Stimulated activated CD8-positive, alpha-beta memory T cell treated with anti-CD3 and anti-CD28 coated beads, Interleukin-4, amount 100 ng/mL, for 4 hours (primary cell): ENCODE measurements at places on chromosomes 7 and 10.

GRCh38 chr7:18890885-18891621 lies 226.4 kb downstream of the TWIST1 start:
- no peak for DNase-seq

DNA sequence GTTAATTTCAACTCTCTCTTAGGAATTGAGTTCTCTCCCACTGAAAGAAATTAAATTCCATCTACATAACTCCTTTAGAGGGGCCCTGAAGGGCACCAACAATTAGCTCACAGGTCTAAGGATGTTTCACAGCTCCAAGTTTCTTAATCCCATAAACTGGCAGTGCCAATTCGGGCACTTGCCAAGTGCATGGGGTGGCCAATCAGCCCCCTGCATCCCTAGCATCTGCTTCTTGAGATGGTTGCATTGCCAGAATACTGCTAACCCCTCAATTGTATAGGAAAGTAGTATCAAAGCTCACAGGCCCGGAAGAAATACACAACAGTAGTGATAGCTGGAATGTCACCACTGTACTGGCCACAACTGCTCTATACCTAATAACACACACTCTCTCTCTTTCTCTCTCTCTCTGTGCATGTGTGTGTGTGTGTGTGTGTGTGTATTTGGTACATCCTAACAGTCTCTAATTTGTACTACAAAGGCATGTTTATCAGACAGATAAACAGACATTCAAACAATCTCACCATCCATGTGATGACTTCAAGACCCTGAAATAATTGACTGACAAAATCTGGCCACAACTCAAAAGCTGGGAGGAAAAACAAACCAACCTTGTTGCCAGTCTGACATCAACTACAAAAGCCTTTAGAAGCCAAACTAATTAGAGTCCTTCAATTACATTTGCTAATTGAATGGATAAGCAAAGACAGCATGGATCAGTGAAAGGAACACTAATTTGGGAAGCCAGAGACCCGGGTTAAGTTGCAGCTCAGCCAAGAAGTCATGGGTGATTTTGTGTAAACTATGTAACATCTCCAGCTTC lies 27.8 kb downstream of the HIBADH start:
- DNase-seq = no peak

- peak; percentile 44 for DNase-seq
Measured at GRCh38 chr7:150451097-150451793, 815 bp downstream of the GIMAP8 start.

- DNase-seq = no peak
Measured at GRCh38 chr7:76151932-76152331, 49.8 kb upstream of the SRRM3 start.

DNA sequence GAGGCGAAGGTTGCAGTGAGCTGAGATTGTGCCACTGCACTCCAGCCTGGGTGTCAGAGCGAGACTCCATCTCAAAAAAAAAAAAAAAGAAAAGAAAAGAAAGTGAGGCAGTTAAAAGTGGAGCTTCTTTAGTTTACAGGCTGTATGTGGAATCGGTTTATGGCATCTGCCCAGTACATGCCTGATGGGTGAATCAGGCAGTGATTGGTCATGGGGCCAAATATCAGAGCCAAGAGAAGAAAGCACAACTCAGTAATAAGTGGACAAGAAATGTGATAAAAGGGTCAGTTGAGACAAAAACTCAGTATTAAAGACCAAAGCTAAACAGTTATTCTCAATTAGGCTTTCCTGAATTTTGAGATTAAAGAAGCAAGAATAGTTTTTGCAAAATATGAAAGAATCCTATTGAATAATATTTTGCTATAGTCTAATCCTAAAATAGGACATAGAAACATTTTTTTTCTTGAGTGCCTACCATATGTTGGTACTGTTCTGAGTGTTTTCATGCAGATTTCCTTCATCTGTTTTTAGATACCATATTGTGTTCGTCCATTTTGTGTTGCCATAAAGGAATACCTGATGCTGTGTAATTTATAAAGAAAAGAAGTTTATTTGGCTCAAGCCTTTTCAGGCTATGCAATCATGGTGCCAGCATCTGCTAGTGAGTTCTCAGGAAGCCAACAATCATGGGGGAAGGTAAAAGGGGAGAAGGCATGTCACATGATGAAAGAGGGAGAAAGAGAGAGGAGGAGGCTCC lies 14.4 kb downstream of the CDC14C start:
- no peak for DNase-seq

DNA sequence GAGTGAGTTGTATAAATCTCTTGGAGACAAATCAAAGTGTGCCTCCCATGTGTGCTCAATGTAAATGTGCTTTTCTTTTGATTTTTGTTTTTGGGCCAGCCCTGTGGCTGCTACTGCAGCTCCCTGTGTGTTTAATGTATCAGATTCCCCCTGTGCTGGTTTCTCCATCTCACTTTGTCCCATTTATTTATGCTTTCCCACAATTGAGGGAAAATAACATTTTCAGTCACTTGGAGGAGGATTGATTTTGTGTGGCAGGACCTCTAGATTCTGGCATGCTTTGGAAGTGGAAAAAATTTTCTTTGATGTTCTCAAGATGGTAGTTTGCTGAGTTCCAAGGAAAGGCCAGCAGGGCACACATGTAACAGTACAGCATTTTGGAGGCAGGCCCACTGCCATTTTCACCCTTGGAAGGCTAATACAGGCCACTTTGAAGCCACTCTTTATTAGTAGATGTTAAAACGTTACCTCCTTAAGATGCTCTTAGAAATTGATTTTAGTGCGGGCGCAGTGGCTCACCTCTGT lies 323.6 kb downstream of the BICC1 start:
- DNase-seq = no peak

DNA sequence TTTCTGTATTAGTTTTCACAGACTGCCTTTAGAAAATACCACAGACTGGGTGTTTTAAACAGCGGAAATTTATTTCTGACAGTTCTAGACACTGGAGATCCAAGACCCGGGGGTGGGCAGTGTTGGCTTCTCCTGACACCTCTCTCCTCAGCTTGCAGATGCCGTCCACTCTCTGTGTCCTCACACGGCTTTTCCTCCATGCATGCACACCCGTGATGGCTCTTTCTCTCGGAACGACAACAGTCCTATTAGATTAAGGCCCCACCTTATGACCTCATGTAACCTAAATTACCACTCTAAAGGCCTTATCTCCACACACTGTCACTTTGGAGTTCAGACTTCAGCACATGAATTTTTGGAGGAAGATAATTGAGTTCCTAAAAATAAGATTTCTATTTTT lies 142.9 kb upstream of the VWC2 start:
- DNase-seq = no peak

DNA sequence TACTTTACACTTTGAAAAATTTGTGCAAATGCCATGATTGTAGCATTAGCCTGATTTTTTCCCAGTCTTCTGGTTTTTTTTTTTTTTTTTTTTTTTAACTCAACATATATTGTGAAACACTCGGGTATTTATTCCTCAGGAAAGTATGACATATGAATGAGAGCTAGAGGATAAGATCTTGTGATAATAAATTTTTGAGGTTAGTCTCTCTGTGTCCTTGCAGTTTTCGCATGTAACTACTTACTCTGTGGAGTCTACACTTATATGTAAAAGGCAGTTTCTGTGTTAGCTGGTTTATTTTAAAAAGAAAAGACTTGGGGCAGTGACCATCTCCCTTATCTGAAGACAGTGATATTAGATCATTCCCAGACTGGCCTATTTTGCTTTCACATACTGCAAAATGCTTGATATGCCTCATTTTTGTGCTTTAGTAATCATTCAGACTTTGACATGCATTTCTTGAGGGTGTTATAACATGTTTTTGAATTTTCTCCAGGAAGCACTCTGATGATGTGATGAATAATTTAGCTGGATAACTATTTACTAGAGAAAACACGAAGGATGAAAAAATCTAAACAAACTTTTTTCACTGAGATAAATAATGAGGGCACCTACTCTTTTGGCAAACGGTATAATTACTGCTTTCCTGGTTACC lies 371.0 kb downstream of the NRG3 start:
- DNase-seq = no peak

DNA sequence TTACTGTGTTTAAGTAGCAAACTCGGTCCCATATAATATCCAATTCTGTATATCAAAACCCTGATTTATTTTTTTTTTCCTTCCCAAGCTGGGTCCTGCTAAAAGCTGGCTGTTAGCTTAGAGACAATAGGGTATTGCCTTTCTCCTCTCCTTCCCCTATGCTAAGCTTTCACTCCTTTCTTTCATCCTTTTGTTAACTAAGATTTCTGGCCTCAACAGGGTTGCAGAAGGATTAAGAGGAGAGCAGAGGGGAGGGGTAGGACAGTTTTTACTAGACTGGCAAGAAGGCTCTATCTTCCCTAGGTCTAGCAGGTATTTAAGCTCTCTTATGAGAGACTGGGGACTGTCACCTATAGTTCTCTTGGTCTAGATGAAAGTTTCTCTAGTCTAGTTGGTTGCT lies 229.2 kb downstream of the KCND2 start:
- no peak for DNase-seq

- no peak for DNase-seq
Measured at GRCh38 chr10:30821261-30821993, 191.9 kb upstream of the LYZL2 start.

- no peak for DNase-seq
Measured at GRCh38 chr10:590721-591120, 98.7 kb downstream of the DIP2C start.

- no peak for DNase-seq
Measured at GRCh38 chr7:20932785-20933527, 146.3 kb upstream of the SP8 start.

DNA sequence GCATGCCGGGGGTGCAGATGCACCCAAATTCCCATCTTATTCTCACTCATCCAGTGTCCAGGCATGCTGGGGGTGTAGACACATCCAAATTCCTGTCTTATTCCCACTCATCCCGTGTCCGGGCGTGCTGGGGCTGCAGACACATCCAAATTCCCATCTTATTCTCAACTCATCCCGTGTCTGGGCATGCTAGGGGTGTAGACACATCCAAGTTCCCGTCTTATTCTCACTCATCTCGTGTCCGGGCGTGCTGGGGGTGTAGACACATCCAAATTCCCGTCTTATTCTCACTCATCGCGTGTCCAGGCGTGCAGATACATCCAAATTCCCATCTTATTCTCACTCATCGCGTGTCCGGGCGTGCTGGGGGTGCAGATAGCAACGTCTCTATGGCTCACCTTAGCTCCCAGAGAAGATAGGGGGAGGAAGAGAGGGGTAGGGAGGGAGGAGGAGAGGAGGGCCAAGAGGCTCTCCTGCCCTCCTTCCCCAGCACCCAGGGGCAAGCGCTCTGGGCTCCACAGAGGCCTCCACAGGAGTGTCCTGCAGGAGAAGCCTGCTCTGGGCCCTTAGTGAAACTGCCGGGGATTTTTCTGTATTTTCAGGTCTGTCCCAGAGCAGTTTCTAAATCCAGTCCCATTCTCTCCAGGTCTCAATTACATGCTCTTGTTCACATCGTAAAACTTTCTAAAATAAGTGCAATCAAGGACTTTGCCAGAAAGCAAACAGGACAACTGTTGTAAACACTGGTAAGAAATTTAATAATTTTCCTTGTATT lies 210.8 kb downstream of the DIP2C start:
- DNase-seq = no peak

GRCh38 chr7:153408360-153409335 lies 643.5 kb upstream of the DPP6 start:
- no peak for DNase-seq

DNA sequence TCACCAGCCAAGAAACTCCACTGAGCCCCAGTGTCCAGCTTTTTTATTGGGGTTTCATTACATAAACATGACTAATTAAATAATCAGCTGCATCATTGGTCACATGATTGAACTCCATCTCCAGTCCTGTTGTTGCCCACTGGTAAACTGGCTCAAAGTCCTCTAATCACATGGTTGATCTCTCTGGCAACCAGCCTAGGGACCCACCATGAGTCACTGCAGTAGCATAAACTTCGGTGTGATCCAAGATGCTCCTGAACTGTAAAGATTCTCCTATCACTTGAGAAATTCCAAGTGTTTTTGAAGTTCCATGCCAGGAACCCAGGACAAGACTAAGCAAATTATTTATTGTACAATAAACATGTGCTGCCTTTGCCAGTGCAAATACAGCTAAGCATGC lies 130.4 kb upstream of the AUTS2 start:
- no peak for DNase-seq

- DNase-seq = no peak
Measured at GRCh38 chr7:155001756-155002410, 1.0 kb downstream of the PAXIP1 start.

- DNase-seq = no peak
Measured at GRCh38 chr10:44395396-44395795, 10.5 kb upstream of the CXCL12 start.

DNA sequence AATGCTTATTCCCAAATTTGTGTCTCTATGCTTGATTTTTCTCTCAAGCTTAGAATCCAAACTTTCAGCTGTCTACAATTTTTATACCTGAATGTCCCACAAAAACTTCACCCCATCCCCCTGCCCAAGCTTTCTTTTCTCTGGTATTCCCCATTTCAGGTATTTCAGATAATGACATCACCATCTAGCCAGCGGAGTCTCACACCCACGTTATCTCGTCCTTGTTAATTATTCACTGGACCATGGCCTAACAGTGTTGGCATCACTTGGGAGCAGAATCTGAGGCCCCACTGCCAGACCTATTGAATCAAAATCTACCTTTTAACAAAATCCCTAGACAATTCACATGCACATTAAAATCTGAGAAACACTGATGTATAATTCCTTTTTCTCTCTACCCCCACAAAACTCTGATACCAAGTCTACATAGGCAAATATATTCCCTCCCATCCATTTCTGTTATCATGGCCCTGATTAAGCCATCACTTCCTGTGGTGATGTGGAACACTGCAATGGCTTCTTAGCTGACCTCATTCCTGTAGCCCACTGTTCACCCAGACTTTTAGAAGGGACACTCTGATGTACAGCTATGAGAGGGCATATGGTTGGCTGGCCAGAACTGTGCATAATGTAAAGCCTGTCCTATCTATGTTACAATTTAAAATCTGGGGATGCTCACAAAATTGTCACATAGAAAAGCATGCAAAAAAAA lies 31.4 kb downstream of the ZNF438 start:
- DNase-seq = no peak

DNA sequence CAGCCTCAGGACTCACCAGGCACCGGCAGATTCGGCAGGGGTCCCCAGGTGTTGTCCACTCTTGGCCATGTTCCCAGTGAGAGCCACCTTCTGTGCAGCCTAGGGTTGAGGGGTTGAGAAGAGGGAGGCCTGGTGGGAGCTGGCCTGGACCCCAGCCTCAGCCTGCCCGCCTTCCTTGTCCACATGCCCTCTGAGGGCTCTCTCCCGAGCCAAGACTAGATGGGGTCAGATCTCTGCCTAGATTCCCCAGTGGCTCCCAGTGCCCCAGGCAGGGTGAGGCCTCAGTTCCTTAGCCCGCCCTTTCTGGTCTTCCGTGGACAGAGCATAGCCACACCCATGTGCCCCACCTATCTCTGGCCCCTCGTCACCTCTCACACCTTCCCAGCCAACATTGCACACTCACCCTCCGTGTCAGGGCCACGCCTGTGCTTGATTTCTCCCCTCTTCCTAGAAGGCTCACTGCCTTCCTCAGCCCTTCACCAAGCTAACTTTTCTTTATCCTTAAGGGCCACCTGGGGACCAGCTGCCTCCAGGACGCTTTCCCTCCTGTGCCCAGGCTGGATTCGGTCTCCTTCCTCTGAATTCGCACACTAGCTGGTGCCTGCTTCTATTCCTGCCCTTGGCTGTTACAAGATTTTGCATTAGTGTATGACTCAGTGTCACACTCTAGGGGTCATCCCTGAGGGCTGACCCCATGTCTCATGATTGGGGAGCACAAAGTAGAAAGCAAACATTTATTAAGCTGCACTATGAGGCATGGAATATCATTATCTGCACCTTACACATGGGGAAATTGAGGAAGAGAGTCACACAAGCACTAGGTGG lies 7.5 kb downstream of the KCP start:
- no peak for DNase-seq
